Esophagus squamous epithelium (tissue), 5 donors: ENCODE measurements at places on chromosomes 3 and 15.

- H3K36me3 ChIP-seq: peaks cover 13% of the 10 kb centered on the region
- DNase-seq: no peak
- H3K4me1 ChIP-seq: peaks cover 37% of the 10 kb centered on the region
- H3K4me3 ChIP-seq: peak overlapping the region; percentile 71
- H3K27me3 ChIP-seq: no peaks in the 10 kb centered on the region
Observed at GRCh38 chr15:90884719-90885431, 571 bp downstream of the FES start.

DNA sequence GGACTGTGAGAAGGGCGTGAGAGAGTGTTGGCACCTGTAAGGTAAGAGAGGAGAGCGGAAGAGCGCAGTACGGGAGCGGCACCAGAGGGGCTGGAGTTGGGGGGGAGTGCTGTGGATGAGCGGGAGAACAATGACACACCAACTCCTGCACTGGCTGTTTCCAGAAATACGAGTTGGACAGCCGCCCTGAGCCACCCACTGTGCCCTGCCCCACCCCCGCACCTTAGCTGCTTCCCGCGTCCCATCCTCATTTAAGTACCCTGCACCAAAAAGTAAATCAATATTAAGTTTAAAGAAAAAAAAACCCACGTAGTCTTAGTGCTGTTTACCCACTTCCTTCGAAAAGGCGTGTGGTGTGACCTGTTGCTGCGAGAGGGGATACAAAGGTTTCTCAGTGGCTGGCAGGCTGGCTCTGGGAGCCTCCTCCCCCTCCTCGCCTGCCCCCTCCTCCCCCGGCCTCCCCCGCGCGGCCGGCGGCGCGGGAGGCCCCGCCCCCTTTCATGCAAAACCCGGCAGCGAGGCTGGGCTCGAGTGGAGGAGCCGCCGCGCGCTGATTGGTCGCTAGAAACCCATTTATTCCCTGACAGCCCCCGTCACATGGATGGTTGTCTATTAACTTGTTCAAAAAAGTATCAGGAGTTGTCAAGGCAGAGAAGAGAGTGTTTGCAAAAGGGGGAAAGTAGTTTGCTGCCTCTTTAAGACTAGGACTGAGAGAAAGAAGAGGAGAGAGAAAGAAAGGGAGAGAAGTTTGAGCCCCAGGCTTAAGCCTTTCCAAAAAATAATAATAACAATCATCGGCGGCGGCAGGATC, at the start of gene SOX2:
TSS of gene SOX2 (plus strand) at position 601 of the 811 bp plus-strand sequence. CDS start 436 bp downstream, outside the sequence.
- peaks cover 15% of the 10 kb centered on the region for H3K4me1 ChIP-seq
- peaks cover 14% of the 10 kb centered on the region for H3K27me3 ChIP-seq
- no peak for DNase-seq
- H3K4me3 ChIP-seq: peak within 1 kb of the TSS; percentile 55
- no peaks in the 10 kb centered on the region for H3K36me3 ChIP-seq

DNA sequence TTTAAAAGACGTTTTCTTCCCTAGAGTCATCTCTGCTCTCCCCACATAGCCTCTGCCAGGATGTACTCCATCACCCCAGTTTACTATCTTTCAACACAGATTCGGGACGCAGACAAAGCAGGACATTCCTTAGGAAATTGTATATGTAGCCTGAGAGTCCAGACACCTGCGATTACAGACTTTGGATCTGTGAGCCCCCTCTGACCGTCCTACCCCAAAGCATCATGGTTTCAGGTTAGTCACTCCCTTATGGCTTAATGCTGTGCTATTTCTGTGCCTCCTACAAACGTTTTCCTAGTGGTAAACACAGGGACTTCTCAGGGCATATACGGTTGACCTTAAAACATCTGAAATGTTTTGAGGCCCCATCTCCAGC, 234.0 kb upstream of the BHLHE40 start:
- H3K4me3 ChIP-seq: no peak overlapping the region
- H3K27ac ChIP-seq: peak overlapping the region; percentile 35
- H3K36me3 ChIP-seq: no peaks in the 10 kb centered on the region
- H3K27me3 ChIP-seq: no peaks in the 10 kb centered on the region
- peaks cover 28% of the 10 kb centered on the region for H3K4me1 ChIP-seq
- DNase-seq: no peak

GRCh38 chr3:38756892-38757291, 59.1 kb downstream of the SCN10A start:
- no peaks in the 10 kb centered on the region for H3K36me3 ChIP-seq
- no peak overlapping the region for H3K4me3 ChIP-seq
- H3K27ac ChIP-seq: no peak overlapping the region
- no peaks in the 10 kb centered on the region for H3K27me3 ChIP-seq

GRCh38 chr15:96977886-96978285, 647.4 kb downstream of the NR2F2 start:
- no peaks in the 10 kb centered on the region for H3K36me3 ChIP-seq
- no peaks in the 10 kb centered on the region for H3K4me1 ChIP-seq
- no peak overlapping the region for H3K4me3 ChIP-seq
- no peaks in the 10 kb centered on the region for H3K27me3 ChIP-seq
- H3K27ac ChIP-seq: no peak overlapping the region
- no peak for DNase-seq

- no peaks in the 10 kb centered on the region for H3K36me3 ChIP-seq
- no peak overlapping the region for H3K4me3 ChIP-seq
- H3K27ac ChIP-seq: peak overlapping the region; percentile 52
- no peaks in the 10 kb centered on the region for H3K27me3 ChIP-seq
- no peak for DNase-seq
Observed at GRCh38 chr3:99920481-99921376, 103.1 kb downstream of the CMSS1 start.

DNA sequence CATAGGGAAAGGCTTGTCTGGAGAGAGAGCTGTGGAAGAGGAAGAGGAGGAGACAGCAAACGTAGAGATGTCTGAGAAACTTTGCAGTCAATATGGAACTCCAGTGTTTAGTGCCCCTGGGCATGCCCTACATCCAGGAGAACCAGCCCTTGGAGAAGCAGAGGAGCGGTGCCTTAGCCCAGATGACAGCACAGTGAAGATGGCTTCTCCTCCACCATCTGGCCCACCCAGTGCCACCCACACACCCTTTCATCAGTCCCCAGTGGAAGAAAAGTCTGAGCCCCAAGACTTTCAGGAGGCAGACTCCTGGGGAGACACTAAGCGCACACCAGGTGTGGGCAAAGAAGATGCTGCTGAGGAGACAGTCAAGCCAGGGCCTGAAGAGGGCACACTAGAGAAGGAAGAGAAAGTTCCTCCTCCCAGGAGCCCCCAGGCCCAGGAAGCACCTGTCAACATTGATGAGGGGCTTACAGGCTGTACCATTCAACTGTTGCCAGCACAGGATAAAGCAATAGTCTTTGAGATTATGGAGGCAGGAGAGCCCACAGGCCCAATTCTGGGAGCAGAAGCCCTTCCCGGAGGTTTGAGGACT, 6.9 kb downstream of the MAP1A start:
- H3K4me1 ChIP-seq: no peaks in the 10 kb centered on the region
- H3K4me3 ChIP-seq: no peak overlapping the region
- no peak overlapping the region for H3K27ac ChIP-seq
- DNase-seq: no peak
- no peaks in the 10 kb centered on the region for H3K27me3 ChIP-seq
- H3K36me3 ChIP-seq: peaks cover 44% of the 10 kb centered on the region

GRCh38 chr15:59014068-59014467, 26.6 kb downstream of the RNF111 start:
- H3K4me3 ChIP-seq: no peak overlapping the region
- H3K27ac ChIP-seq: no peak overlapping the region
- no peaks in the 10 kb centered on the region for H3K4me1 ChIP-seq

DNA sequence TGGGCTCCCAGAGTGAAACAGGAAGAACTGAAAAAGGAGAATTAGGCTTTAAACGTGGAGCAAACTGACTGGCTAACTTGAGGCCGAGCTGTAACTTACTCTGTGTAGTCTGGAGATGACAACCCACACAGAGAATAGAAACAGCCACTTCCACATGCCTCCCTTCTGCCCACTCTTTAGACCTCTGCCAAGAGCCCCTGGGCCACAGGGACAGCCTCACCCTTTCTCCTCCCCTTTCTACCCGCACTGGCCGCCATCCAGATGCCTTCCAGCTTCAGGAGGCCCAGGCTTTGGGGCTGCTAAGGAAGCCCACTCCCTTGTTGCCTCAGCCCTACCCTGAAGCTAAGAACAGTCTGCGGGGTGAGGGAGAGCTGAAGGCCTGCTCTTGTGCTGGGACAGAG, 6.8 kb downstream of the ARHGAP31 start:
- peak overlapping the region; percentile 46 for H3K27ac ChIP-seq
- no peaks in the 10 kb centered on the region for H3K27me3 ChIP-seq
- no peak for DNase-seq
- peaks cover 93% of the 10 kb centered on the region for H3K4me1 ChIP-seq
- H3K4me3 ChIP-seq: no peak overlapping the region

DNA sequence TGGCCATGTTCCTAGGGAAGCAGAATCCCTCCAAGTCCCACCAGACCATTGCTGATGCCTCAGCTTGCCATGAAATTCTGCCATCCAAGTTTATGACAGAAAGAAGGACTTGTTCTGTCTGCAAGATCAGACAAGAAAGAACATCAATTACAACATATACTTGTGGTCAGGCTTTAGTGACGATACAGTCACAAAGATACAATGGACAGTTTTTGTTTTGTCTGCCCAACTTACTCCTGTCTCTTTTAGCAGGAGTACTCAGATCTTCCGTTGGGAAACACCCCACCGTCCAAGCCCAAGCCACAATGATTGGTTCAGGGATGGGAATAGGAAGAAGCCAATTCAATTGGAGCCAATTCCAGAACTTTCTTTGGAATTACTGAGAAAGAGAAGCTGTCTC, 15.7 kb downstream of the KLHL6 start:
- H3K27ac ChIP-seq: no peak overlapping the region
- DNase-seq: no peak
- H3K27me3 ChIP-seq: no peaks in the 10 kb centered on the region
- no peak overlapping the region for H3K4me3 ChIP-seq
- H3K4me1 ChIP-seq: no peaks in the 10 kb centered on the region

DNA sequence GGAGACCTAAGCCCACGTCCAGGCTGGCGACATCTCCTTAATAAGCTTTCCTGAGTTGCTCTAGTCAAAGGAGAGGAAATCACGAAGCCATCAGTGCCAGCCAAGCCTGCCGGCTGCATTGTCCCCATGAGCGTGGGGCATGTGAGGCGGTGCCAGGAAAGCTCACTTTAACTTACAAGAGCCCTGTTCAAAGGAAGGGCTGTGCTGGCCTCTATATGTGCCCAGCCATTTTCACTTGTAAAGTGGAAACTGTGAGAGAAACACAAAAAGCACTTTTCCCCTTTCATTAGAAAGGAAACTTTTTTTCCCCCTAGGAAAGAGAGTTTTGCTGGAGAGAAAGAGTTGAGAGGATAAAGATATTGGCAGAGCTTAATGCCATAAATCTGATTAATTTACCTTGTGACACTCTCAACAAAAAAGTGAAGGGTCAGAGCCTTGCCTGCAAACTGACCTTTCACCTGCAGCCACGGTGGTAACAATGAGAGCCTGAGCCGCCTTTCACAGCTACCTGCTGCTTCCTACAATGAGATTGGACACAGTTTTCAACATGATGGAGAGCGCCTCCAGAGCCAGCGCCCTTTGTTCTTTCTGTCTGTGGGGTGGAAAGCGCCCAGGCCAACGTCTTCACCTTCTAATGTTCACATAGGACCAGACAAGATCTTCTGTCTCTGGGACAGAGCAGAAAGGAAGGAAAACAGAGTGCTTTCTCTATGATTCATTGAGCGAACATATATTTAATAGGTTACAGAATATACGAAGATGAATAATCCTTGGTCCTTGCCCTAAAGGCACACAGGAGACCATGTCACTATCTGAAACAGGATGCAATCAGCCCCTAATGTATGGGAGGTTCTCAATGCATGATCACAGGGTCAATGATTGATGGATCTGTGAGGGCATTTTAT, 233.1 kb upstream of the HES1 start:
- no peak overlapping the region for H3K4me3 ChIP-seq
- no peaks in the 10 kb centered on the region for H3K36me3 ChIP-seq
- H3K4me1 ChIP-seq: no peaks in the 10 kb centered on the region
- no peaks in the 10 kb centered on the region for H3K27me3 ChIP-seq
- DNase-seq: no peak

- peaks cover 16% of the 10 kb centered on the region for H3K36me3 ChIP-seq
- no peak for DNase-seq
- no peaks in the 10 kb centered on the region for H3K27me3 ChIP-seq
- H3K27ac ChIP-seq: no peak overlapping the region
Observed at GRCh38 chr15:88479169-88479568, 11.7 kb downstream of the MRPS11 start.

DNA sequence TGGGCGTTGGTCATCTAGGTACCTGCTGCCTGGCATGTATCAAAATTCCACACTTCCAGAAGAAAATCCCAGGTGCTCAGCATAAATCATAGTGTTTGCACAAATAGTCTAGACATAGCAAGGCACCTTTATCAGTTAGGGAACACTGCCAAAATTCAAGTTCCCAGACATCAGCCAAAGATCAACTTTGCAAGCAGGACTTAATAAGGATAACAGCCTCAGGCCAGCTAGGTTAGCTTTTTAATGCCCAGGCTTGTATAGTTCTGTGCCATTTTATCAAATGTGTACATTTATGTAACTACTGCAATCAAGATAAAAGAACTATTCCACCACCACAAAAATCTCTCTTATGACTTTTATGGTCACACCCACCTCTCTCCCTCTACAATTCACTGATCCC, 30.7 kb downstream of the DZIP3 start:
- DNase-seq: no peak
- no peaks in the 10 kb centered on the region for H3K4me1 ChIP-seq
- H3K36me3 ChIP-seq: no peaks in the 10 kb centered on the region
- no peak overlapping the region for H3K4me3 ChIP-seq
- no peaks in the 10 kb centered on the region for H3K27me3 ChIP-seq

DNA sequence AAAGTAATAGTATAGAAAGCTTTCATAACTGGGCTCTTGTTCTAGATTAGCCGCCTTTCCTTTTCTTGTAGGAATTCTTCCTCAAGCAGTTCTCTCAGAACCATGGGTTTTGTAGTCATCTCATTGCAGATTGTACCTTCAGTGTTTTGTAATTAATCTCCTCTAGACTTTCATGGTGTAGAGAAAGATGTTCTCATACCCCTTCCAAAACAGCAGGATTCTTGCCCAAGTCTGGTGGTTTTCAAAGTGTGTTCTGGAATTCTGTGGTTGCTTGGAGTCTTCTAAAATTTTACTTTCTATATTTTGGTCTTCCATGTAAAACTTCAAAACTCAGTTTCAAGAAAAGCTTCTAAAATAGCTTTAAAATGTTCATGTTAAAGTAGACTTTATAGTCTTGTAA, 293.8 kb downstream of the PTPRG start:
- no peaks in the 10 kb centered on the region for H3K36me3 ChIP-seq
- no peak overlapping the region for H3K4me3 ChIP-seq
- DNase-seq: no peak
- peaks cover 7% of the 10 kb centered on the region for H3K4me1 ChIP-seq

DNA sequence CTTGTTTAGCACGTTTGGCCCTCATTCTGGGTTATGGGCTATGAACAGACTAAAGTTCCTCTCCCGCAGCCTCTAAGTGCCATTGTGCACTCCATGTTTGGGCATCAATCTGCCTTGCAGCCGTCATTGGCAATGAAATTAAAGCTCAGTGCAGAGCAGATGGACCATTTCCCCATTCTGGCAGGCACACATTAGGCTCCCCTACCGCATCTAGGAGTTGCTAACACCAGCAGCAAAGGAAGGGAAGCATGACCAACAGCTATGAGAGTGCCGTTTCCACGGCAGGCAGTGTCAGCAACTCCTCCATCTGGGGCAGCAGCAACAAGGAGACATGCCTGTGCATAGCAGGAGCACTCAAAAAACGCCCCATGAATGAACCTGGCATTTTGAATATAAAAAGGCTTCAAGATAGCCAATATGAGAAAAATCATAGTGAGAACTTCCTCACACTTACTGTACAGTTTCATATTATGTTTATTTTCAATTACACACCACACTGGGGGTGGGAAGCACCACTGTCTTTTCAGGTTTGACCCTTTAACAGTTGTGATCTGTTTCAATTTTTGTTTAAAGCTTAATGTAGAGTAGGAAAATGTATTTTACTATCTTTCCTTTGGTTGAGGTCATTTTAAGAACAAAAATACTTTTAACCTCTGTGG, 218.7 kb downstream of the KCNMB2 start:
- no peak overlapping the region for H3K27ac ChIP-seq
- H3K4me1 ChIP-seq: no peaks in the 10 kb centered on the region
- DNase-seq: no peak
